ENCODE measurements at places on chromosomes 11 and 22.

DNA sequence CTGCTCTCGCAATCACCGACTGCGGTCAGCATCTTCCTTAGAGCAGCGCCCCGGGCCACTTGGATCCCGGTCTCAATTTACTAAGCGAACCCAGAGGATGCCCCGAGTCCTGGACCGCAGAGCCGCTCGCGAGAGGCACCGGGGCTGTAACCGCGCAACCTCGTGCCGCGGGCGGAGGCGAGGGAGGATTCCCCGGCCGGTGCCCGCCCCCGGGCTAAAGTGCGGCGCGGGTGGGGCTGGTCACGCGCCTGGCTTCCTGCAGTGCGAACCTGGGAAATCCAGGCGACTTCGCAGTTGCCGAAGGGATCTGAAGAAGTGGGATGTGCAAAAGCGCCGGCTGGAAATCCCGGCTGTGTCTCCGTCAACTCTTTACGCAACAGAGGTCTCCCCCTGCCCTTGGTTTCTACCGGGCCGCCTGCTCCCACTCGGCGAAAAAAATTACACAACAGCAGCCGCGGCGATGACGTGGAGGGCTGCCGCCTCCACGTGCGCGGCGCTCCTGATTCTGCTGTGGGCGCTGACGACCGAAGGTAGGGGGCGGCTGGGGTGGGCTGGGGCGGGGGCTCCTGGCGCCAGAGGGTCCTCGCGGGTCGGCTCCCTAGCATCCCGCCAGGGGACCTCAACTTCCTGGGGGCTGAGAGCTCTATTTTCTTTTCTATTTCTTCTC lies at the start of gene NCR3LG1:
TSS of gene NCR3LG1 (plus strand) at position 291 of the 667 bp plus-strand sequence. CDS start at position 461, 170 bp downstream.
- DNase-seq = peak; percentile 59

- DNase-seq = no peak
Measured at GRCh38 chr11:134573857-134574256, 161.8 kb upstream of the B3GAT1 start.

- DNase-seq = no peak
Measured at GRCh38 chr22:28980326-28980725, 81.3 kb downstream of the C22orf31 start.

GRCh38 chr22:35330258-35330861 lies 30.7 kb downstream of the TOM1 start:
- no peak for DNase-seq

DNA sequence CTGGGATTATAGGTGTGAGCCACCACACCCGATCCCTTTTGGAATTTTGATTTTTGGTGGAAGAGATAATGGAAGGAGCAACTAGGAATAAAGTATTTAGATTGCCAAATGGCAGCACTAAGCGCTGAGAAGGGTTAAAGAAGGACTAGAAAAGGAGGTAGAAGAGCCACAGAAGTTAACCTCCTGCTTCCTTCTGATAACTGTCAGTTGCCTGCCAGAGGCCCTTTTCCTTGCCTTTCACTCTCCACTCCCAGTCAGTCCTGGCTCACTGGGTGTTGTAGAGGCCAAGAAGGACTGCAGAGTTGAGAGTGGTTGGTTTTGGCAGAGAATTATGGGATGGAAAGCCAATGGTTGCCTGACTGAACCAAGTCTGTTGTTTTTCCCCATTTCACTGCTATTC lies 19.3 kb downstream of the ZC3H12C start:
- DNase-seq = no peak

DNA sequence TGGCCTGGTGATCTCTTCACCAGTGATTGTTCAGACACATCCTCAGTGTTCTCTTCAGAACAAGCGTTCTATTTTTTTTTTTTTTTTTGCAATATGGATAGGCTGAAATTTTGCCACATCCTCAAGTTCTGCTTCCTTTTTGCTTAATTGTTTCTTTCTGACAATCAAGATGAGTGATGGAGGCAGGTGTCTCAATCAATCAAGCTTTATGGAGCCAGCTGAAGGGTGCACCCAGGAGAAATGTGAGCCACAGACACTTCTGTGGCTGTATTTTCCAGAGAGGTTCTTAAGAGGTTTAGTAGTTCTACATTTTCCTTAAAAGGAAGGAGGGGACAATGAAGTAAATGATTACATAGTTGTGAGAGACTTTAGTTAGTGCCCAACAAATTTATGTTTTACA lies 43.9 kb upstream of the ASPHD2 start:
- DNase-seq = no peak

- DNase-seq = no peak
Measured at GRCh38 chr11:102626676-102627075, 1.5 kb upstream of the MMP20 start.

DNA sequence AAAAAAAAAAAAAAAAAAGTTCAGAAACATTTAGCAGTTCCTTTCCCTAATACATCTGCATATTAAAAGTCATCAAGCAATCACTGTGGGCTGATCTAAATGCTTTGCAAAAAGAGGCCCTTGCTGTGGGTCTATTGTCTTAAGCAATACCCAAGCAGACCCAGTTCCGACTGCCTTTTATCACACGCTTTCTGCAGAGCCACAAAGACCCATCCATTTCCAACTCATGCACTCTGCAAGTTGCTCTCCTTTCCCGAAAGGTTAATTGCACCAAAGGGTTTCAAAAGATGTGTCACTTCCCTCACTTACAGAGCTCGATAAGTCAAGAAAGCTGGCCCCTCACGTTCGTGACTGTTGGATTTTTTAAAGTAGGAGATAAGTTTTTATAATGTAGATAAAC lies 138.9 kb downstream of the MPPED1 start:
- no peak for DNase-seq

DNA sequence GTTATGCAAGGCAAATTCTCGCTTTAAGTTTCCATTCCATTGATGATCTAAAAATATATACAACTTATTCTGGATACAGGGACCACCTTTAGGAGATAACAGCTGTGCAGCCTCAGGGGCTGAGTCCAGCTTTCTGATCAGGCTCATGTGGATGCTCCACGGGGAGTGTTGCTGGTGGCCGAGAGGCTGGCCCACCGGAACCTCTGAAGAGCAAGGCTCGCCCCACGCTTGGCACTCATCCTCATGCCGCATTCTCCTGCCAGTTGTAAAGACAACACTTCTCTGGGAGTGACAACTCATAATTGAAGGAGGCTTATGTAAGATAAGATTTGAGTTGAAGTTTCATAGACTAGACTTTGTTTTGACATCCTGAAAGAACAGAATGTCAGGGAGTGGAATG lies 123.5 kb downstream of the MPPED1 start:
- DNase-seq = no peak

DNA sequence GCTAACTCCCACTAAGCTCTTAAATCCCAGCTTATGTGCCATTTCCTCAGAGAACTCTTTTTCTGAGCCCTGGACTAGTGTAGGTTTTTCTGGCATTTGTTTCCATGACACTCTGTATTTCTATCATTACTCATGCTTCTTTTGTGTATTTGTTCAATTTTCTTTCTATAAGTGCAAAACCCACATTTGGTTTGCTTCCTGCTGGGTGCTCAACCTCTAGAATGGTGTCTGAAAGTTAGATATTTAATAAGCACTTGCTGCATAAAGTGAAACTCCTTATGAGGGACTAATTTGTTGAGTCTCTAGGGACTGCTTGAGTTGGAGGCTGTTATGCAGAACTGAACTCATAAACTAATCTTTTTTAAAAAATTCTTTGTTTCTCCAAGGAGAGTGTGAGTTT lies 68.6 kb downstream of the SYT9 start:
- DNase-seq = no peak

DNA sequence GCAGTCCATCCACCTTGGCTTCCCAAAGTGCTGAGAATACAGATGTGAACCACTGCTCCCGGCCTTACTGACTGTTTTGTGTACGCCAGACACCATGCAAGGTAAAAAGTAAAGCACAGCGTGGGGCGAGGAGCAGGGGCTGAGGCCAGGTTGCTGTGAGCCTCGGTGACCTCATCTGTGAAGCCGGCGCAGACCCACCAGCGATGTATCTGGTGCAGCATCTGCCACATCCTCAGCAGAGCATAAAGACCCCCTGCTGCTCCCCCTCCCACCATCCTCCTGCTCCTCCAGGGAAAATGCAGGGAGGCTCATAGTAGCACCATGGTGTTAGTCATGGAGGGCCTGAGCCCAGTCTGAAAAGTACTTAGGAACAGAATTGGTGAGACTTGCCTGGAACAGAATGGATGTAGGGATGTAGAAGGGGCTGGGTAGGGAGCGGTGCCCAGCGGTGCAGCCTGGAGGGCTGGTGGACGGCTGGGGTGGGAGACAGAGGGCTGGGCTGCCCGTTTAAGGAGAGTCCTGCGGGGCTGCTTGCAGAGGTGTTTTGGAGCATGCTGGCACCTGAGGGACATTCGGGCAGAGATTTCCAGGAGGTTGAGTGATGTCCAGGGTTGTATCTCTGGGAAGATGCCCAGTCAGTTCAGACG lies 462.4 kb downstream of the BRD1 start:
- no peak for DNase-seq

DNA sequence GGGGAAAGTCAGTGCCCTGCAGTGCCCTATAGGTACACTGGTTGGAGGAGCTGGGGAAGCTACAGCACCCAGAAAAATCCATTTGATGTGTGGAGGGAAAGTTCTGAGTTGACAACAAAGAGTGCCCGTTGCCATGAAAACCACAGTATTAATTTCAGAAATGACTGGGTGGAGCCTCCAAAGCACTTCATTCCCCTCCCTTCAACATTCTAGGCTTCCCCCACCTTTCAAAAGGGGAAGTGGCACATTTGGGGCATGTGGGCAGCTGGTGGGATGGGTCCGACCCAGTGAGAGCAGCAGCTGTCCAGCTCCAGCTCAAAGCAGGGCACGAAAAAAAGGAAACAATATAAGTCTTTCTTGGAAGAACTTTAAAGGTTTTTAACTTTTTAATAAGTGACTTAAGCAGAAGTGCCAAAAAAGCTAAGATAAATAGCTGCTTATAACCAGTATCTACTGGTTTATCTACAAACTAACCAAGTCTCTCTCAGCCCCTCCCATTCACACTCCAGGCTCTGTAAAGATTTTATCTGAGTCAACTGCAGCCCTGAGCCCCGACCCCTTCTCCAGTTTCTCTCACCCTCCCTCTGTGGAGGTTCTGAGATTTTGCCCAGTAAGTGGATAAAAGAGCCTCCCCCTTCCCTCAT lies 9.0 kb upstream of the AHNAK start:
- no peak for DNase-seq

- DNase-seq = no peak
Measured at GRCh38 chr11:85821636-85822035, 10.7 kb upstream of the SYTL2 start.

DNA sequence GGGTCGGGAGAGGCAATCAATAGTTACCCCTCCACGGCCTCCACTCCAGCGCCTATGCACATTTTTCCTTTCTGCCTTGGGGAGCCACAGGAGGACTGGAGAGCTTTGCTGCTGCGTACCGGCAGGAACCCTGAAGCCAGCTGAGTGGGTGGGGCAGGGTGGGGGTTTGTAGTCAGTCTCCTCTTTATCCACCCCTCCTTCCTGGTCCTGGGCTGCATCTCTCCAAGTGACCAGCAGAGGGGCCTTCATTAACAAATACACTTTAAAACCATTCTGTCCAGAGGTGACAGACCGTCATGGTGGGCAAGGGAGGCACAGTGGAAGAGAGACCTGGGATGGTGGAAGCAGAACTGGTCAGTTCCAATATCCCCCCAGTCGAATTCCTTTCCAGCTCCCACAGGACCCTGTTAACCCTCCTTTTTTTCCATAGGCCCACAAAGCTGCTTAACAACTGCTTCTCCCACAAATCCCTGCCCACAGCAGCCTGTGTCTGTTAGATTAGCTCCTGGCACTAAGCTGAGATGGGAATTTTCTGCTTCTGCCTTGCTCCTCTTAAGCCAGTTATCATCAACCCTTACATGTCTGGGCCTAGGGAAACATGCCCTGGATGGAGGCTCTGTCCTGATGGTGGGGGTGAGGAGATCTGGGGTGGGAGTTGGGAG lies 3.9 kb upstream of the ABCG4 start:
- peak; percentile 84 for DNase-seq

DNA sequence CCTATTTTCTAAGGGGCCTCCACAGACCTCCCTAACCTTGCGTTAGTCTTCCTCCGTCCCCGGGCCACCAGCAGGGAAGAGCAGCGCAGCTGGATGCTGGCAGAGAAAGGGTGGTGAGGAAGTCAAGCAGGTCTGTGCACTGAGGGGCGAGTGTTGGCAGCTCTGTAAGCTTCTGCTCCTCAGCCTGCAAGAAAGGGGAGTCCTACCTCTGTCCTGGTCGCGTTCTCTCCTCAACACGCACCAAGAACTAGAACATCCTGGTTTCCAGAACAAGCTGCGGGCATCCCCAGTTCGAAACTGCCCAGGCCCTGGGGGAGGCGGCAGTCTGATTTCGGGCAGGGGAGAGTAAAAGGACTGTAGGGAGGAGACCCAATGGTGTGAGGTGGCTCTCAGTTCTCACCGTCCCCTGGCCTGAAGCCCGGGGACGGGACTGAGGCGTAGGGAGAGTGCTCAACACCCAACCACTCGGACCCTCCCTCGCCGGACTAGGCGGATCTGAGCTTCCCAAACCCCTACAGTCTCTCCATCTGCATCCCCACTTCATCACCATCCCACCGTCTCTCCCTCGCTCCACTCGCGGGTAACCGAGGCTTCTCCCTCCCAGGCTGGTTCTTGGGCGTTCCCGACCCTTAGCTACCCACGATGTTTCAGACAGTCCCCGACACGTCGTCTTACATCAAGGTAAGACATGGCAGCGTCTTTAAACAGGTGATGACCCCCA lies 7.7 kb upstream of the FLI1 start:
- DNase-seq = peak; percentile 58

DNA sequence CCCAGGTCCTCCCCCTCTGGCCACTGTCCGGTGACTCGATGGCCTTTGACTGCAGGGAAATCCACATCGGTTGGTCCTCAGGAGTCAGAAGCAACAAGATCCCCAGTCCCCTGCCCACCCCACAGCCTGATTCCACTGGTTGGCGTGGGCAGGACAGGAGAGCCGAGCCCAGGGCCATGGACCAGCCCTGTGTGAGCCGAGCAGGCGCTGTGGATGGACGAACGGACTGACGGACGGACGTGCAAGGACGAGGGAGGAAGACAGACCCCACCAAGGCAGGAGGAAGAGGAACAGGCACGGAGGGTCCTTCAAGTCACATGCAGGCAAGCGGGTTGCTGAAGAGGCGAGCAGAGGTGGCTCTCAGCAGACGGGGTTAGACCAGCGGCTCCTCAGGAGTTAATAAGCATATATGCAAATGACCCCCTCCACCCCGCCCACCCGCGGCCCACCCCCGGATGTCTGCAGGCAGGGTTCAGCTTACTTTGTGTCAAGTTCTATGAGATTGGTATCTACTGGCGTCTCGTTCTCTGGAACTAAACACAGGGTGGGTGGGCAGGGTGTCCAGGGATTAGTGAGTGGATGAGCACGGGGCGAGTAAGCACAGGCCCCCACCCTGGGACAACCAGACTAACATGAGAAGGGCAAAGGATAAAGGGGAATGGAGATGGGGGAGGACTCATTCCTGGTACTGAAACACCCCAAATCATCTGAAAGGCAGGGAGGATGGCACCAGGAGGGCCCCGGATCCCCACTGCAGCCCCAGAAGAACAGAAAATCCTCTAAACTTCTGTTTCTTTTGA lies 26.8 kb downstream of the TPBGL start:
- no peak for DNase-seq

DNA sequence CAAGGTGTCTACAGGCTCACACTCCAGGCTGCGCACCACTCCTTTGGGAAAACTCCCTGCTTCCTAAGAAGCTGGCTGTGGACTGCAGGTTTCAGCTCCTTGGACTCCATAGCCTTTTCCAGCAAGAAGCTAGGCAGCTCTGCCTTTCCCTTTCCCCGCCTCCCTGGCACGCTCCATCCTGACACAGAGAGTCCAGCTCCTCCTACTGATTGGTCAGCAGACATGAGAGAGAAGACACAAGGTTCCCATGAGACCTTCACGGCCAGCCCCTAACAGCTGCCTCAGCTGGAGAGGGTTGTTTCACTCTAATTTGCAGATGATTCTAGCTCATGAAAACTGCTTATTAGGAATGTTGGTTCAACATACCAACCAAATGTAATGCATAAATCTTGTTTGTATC lies 27.6 kb downstream of the TENM4 start:
- DNase-seq = peak; percentile 44

- DNase-seq = no peak
Measured at GRCh38 chr11:61150706-61151544, 10.3 kb downstream of the VPS37C start.
